Skin of body (tissue), 3 donors: ENCODE measurements at places on chromosomes 7 and 10. TPM values are rescaled to one million over a fixed set of nuclear protein-coding genes. Genes with fewer than 3 reads are reported as not detected.

- DNase-seq = no peak
Observed at GRCh38 chr10:86699541-86699940, 31.2 kb downstream of the LDB3 start.

The CALY gene
- total RNA-seq = not detected

GRCh38 chr10:63646491-63646890 lies 125.3 kb downstream of the REEP3 start:
- DNase-seq = no peak

DNA sequence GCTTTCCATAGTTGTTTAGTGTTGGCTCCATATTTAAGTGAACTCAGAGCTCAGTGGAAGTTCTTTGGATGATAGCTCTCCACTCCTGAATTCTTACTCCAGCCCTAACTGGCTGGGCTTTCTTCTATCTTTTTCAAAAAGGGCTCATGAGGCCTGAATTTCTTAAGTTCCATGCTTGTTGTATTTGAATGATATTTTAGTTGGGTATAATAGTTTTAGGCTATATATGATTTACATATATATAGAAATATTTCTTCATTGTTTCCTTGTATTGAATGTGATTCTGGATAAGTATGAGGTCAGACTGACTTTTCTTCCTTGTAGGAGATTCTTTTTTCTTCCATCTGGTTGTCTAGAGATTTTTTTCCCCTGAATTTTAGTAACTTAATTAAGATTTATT lies 843.5 kb downstream of the LRMDA start:
- no peak for DNase-seq

DNA sequence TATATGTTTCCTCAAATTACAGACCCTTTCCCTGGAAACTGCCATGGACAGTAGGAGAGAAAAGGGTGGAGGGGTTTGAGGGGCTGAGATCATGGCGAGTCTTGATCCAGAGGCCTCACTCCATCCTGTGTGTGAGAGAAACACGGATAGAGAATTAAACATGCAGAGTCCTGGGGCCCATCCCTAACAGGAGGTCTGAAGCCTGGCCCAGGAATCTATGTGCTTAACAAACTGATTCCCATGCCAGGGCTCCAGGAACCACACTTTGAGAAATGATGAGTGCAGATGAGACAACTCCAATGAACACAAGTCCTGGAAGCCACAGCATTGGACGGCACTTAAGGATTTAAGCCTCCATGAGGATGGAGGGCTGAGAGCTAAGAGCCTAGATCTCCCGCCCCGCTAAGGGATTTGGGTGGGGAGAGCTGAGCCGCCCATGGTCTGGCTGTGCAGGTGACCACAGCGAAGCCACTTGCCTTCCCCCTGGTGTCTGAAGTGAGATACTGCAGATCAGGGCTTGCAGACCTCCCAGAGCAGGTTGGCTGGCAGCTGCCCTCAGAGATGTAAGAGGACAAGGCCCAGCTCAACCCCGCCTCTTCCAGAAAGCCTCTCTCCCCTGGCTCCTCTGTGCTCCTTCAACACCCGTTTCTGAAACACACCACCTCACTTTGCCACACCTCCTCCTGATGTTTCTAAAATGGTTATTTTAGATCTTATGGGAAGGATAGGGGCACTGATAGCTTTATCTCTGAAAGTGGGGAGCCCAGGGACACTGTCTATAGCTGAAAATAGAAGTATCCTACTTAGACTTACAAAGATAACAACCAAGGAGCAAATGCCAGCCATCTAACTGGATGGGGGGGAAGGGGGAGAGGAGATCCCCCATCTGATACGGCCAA lies 24.8 kb upstream of the EIF5AL1 start:
- no peak for DNase-seq

DNA sequence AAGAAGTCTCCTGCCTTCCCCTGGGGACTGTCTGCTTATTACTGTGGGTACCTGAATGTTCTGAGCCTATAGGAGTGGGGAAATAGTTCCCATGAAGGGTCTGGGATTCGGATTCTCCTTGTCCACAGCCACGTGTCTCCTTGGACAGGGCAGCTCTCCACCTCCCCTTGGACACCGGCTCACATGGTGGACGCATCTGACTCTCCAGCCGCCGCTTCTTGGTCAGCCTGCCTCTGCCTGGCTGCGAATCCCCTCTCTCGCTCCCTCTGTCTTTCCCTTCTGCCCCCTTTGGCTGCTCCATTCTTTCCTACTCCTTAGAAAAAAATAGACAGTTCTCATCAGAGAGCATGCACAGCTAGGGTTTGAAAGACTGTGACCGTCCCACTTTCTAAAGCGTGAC lies 46.9 kb downstream of the JAKMIP3 start:
- DNase-seq = no peak

The C7orf57 gene
- total RNA-seq = 0.10 TPM

- DNase-seq = no peak
Observed at GRCh38 chr10:24992512-24993133, 23.3 kb downstream of the ENKUR start.

DNA sequence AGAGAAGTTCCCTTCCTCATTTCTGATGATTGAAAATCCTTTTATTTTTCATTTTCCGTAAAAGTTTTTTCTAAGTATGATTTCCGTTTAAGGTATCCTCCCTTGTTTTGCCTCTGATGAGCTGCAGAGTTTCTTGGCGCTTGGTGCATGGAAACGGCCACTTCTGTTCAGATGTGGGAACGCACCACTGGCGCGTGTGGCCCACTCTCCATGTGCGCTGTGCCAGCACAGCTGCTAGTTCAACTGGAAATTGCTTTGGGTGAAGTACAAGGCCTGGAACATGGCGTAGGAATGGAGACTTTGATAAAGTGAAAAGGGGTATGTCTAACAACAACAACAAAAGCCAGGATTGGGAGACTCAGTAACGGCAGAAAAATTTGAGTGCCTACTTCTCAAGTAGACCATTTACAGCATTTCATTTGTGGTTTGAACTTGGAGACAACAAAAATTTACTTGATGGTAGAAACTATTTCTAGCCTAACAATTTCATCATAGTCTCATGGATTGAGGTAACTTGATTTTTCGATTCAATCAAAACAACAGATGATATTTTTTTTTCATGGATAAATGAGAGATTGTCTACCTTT lies 364.2 kb downstream of the SUGCT start:
- DNase-seq = no peak

- DNase-seq = no peak
Observed at GRCh38 chr10:4167216-4167615, 382.2 kb upstream of the KLF6 start.

DNA sequence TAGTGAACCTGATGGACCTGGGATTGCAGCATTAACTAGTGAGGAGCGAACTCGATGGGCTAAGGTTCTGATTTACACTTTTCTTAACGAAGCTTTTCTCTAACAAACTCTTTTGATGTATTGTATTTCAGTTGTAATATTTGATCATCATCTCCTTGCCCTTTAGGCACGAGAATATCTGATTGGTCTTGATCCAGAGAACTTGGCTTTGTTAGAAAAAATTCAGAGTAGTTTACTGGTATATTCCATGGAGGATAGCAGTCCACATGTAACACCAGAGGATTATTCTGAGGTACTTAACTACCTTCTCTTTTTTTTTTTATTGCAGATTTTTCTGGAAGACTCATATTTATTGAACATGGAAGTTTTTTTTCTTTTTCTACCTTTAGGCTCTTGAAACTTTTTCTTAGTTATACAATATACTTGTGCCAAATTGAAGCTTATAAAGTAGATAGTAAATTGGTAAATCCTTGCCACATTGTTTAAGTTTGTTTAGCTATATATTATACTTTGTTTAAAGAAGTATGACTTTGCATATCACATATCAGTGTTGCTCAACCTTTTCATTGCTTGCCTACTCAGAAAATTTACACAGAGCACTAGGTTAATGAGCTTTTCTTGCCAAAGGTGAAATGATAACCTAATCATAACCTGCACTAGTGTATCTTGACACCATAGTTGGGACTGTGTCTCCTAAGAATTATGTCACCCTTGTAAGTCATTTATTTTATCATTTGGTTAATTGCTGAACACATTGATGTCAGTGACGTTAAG lies 30.4 kb downstream of the CROT start:
- no peak for DNase-seq

- no peak for DNase-seq
Observed at GRCh38 chr7:131015657-131015958, 281.6 kb upstream of the KLF14 start.

DNA sequence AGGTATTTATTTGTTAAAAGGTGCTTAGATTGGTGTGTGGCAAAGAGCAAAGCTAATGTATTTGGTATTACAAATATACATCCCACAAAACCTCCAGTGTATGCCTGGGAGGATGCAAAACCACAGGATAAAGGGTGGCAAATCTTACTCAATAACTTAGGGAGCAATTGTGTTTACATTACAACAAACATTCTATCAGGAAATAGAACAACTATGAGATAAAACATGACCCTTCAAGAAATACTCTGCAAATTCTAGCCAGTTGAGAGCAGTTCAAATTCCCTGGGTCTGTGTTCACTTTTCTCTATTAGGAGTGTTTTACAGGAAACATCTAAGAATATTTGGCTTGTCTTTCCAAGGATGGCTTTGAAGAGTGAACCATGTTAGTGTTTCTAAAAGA lies 64.9 kb downstream of the CUL1 start:
- no peak for DNase-seq

- DNase-seq = peak; percentile 70
Observed at GRCh38 chr7:37495574-37496184, 47.0 kb upstream of the ELMO1 start.

GRCh38 chr10:30455816-30456215 lies 21.8 kb downstream of the MAP3K8 start:
- no peak for DNase-seq

GRCh38 chr10:2475711-2476217 lies 591.6 kb upstream of the PFKP start:
- no peak for DNase-seq

- no peak for DNase-seq
Observed at GRCh38 chr7:140926021-140926817, 1.5 kb upstream of the BRAF start.

The ZNF3 gene
- total RNA-seq = 24.8 TPM

- no peak for DNase-seq
Observed at GRCh38 chr7:107025449-107026103, 18.9 kb upstream of the PRKAR2B start.

DNA sequence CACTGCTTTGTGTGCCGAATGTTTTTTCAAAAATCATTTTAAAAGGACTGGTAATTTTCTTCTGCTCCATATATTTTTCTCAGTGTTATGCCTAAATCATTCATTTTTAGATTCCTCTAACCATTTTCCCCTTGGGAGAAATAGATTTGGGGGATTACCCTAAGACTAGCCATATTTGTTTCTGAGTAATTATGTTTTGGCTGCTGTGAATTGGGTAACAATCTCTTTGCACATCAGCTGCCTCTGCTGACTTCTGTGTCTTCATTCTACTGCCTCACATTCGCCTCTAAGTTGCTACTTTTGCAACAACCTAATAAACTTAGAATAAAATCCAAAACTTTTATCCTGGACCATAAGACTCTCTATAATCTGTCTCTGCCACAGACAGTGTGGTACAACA lies 18.5 kb upstream of the MRC1 start:
- DNase-seq = no peak

The ECD gene
- 25.8 TPM for total RNA-seq

GRCh38 chr10:107081644-107082043 lies 82.9 kb downstream of the SORCS1 start:
- DNase-seq = no peak

- no peak for DNase-seq
Observed at GRCh38 chr7:69661342-69661741, 63.1 kb downstream of the AUTS2 start.

- no peak for DNase-seq
Observed at GRCh38 chr10:129514568-129515451, 47.8 kb downstream of the MGMT start.

GRCh38 chr7:877312-878232 lies 1.2 kb downstream of the GET4 start:
- no peak for DNase-seq

The PROSER2 gene
- 4.9 TPM for total RNA-seq

- peak; percentile 11 for DNase-seq
Observed at GRCh38 chr7:116569737-116570136, 44.9 kb downstream of the CAV1 start.

DNA sequence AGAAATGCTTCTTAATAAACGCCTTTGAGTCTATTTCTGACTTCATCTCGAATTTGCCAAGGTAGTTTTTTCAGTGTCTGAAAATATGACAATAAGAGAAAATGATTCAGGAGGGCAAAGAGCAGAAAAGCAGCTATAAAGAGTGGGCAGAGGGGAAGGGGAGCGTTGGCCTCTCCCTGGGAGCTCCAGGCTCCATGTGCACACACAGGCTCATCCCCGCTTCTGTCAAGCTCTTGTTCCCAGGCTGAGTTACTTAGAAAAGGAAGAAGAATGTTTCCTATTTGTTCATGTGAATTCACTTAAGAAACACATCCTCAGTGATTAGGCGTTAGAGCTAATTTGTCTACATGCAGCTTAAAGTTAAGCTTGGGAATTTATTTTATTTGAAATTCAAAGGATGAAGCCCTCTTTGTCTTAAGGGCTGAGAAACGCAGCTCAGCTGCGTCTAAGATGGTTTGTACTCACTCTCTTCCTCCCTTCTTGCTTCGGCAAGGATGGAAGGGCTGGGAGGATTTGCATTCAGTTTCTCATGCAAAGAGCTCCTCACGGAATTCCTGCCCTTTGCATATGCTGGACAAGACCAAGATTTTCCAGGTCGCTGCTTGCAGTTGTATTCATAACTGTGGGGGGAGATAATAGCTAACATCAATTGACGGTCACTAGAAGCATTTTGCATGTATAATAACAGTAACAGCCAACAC lies 29.0 kb upstream of the ATXN7L1 start:
- no peak for DNase-seq

GRCh38 chr7:45133877-45134276 lies 22.4 kb upstream of the TBRG4 start:
- DNase-seq = no peak

The SPAM1 gene
- total RNA-seq = not detected

DNA sequence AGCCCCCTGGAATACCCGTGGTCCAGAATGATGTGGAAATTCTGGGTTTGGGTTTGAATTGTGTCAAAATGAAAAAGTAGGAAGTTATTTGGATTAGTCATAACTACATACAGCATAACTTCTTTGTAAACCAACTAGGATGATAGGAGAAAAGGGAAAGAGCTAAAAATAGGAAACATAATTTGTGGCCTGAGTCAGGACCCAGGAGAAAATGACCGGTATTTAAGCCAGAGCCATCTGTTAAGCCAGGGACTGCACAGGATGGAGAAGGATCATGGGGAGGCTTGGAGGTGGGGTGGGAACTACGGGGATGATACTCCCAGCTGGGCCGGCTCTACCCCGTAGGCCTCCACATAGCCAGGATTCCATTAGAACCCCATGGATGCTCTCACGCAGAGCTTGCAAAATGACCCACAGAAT lies 98.6 kb downstream of the MYOF start:
- DNase-seq = no peak

The FZD8 gene
- 7.6 TPM for total RNA-seq

GRCh38 chr10:5076615-5077014 lies 17.6 kb upstream of the AKR1C3 start:
- no peak for DNase-seq

DNA sequence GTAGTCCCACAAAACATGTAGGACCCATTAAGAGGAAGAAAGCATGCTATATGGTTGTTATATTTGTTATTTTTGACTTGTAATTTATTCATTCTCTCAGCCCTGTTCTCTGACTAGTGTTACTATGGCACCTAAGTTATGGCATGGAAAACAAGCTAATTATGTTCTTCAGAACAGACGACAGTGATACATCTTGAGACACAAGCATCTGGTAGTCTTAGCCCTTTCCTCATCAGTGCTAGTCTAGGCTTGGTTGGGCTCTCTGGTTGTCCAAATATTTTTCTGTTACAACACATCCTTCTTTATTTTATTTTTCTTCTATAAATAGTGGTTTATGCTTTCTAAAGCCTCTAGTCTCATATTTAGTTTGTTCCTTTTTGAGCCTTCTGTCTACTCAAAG lies 308.3 kb upstream of the KAT6B start:
- no peak for DNase-seq
